CD8-positive, alpha-beta memory T cell (primary cell): ENCODE measurements at places on chromosomes 4 and X. TPM values are rescaled to one million over a fixed set of nuclear protein-coding genes. Genes with fewer than 3 reads are reported as not detected.

The PRSS12 gene
- polyA plus RNA-seq = not detected

The MXRA5 gene
- polyA plus RNA-seq = not detected

The ERAS gene
- not detected for polyA plus RNA-seq

The DOK7 gene
- not detected for polyA plus RNA-seq

The BTK gene
- not detected for polyA plus RNA-seq

GRCh38 chr4:41169256-41169800 is 45.0 kb downstream of the APBB2 start:
- no peak for DNase-seq

- DNase-seq = no peak
Observed at GRCh38 chrX:29461039-29461438, 754.3 kb upstream of the MAGEB2 start.

- DNase-seq = no peak
Observed at GRCh38 chr4:118171381-118171780, 137.1 kb downstream of the NDST3 start.

DNA sequence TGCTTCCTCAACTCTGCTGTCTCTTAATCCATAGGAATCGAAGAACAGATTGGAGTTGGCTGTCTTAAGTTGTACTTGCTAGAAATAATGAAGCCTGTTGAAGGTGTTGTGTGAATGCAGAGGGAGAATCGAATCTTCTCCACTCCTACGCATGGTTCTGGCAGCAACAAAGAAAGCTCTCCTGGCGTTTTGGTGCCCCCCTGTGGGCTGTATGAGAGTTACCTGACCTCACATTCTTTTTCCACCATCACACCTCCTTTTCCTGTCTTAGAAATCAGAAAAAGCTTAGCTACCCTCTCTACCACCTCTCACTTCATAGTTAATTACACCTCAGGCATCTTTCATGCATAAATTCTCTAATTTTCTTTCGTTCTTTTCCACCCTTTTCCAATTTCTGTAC is 16.3 kb downstream of the KLF8 start:
- peak; percentile 28 for DNase-seq
